ENCODE measurements at places on chromosomes 13 and 19.

GRCh38 chr19:4676955-4677731, 7.0 kb upstream of the MYDGF start:
- no peak for DNase-seq

- no peak for DNase-seq
Measured at GRCh38 chr19:16943942-16944625, 55.3 kb downstream of the F2RL3 start.

GRCh38 chr19:54333586-54334298, 5.2 kb downstream of the LILRA4 start:
- DNase-seq = no peak

DNA sequence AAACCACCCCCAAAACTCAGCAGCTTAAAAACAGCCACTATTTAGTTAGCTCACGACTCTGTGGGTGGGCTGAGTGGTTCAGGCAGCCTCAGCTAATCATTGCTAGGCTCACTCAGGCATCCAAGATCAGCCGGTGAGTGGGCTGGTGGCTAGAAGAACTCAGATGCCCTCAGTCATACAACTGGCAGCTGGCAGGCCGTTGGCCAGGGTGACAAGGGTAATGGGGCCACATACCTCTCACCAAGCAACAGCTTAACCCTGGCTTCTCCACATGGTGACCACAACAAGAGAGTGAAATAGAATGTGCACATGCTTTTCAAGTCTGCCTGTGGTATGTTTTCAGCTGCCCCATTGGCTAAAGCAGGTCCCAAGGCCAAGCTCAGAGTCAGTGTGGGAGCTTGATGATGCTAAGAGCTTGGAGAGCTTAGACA, 435.4 kb upstream of the TSHZ3 start:
- DNase-seq = no peak

DNA sequence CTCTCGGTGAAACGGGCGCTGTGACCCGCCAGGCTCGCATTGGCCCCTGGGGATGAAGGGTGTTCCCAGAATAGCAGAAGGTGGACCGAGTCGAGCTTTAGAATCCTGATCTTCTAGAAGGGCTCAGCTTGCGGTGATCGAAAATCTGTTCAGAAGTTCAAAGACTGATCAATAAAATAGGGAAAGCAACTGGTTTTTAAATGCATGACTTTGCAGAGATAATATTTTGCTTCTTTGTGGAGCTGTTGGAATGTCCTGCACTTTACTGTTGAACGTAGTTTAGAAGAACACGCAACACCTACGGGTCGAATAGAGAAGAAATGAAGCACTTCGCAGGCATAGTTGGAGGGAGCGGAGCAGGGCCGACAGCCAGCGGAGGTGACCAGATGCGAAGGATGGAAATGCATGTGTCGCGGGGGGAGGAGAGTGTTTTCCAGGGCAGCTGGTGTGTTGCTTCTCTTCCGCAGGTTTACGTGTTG, 766 bp downstream of the CEBPG start:
- DNase-seq = no peak

- DNase-seq = no peak
Measured at GRCh38 chr19:10655457-10656312, 1.5 kb downstream of the ILF3 start.

GRCh38 chr19:32317086-32317485, 28.3 kb upstream of the ZNF507 start:
- no peak for DNase-seq

DNA sequence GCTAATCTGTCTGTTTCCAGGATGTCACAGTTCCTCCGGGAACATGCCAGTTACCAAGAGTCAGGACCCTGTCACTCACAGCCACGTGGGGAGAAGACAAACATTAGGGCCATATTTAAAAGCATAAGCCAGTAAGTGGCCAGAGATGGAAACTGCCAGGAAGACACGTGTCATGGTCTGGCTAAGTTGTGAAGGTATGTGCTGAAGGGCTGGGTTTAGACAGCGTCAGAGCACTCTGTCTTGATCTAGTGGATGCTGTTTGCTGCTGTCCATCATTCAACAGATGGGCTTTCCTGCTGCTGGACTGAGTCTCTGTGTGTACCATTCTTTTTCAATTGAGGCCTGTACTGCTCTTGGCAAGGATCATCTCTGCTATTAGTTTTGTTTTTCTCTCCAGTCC, 128.6 kb downstream of the HS6ST3 start:
- DNase-seq = no peak

- DNase-seq = no peak
Measured at GRCh38 chr13:73480779-73481559, 422.2 kb downstream of the KLF5 start.

DNA sequence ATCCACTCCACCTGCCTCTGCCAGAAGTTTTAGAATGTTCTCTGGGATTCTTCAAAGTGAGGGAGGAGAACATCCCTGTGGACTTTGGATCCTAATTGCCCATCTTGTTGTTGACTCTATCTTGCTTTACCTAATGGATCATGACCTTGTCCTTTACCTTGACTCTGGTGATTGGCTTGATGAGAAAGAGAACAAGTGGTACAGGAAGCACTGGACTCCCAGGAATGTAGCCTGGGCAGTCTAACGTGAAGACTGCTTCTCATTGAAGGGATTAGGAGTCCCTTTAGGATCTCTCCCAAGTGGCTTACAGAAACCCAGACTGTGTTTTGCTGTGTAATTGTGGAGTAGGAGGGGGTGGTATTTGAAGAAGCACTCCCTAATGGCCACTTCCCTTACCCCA, 63.9 kb downstream of the SLC10A2 start:
- DNase-seq = no peak

GRCh38 chr13:24649688-24650043, 30.5 kb upstream of the ATP12A start:
- no peak for DNase-seq

DNA sequence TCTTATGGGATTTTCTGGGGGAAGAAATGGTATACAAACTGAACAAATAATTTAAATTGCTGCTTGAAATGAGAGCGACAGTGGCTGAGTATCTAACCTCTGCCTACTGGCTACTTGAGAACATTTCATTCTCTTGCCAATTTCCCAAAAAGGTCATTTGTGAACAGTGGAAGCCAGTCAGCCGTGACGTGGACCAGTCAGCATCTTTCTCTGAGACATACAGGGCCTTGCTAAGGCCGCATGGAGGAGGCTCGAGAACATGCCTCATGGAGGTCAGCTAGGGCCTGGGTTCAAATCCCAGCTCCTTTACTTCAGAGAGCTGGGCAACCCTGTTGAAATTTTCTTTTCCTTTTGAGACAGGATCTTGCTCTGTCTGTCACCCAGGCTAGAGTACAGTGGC, 20.3 kb downstream of the ZC3H4 start:
- DNase-seq = no peak

- DNase-seq = no peak
Measured at GRCh38 chr19:10189616-10190015, 5.1 kb downstream of the DNMT1 start.

GRCh38 chr13:44879452-44880058, 109.7 kb downstream of the NUFIP1 start:
- DNase-seq = no peak

- DNase-seq = no peak
Measured at GRCh38 chr13:30535046-30535445, 69.3 kb upstream of the HMGB1 start.

GRCh38 chr13:63351533-63351932, 1935.9 kb upstream of the PCDH20 start:
- no peak for DNase-seq

- DNase-seq = peak; percentile 19
Measured at GRCh38 chr13:44191504-44192171, 182.0 kb upstream of the SERP2 start.

- no peak for DNase-seq
Measured at GRCh38 chr19:9724157-9724556, 44.4 kb downstream of the ZNF846 start.

DNA sequence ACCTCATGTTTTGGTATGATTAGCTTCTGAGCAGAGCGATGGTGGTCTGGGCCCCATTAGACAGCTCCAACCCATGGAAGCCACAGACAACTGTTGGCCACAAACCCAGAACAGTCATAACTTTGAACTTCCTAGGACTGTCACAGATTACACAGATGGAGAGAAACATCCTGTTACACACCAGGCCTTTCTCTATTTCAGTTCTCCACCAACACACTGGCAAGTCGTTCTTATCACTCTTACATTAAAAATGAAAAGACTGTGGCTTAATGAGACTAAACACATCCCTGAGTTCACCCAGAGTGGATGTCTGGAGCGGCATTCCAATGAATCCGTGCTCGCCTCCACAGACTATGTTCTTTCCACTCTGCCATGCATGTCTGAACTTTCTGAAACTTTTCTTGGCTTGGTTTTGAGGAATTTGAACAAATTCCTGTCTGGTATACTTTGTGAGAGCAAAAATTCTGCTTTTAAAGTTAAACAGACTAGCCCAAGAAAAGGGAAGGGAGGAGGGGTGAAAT, 109.1 kb downstream of the NALCN start:
- DNase-seq = no peak

DNA sequence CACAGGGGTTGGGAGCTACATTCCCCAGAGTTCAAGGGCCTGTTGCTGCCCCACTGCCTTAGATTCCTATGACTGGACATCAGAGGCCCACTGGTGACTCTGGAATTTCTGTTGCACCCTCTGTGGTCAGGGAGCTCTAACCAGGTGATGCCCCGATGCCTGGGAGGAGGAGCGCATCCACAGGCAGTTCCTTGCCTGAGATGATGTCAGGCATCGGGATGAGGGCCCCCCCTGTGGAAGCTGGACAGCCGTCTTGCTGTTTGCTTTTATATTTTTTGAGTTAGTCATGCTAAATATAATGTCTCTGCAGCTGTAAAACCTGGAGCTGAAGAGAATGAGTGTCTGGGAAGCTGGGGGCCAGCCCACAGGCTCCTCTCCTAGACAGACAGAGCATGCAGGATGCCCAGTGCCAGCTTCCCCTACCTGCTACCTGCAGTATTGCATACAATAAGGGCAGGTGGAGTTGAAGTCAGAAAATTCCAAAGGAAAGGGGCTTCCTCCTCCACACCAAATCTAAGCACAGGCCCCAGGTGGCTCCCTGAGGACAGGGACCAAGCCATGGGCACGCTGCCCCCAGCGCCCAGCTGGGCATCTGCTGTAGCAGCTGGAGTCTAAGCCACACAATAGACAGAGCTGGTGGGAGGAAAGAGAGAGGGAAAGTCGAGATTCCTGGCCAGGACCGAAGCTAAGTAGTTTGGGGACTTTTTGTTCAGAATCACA, 16.2 kb downstream of the COL4A2 start:
- no peak for DNase-seq

DNA sequence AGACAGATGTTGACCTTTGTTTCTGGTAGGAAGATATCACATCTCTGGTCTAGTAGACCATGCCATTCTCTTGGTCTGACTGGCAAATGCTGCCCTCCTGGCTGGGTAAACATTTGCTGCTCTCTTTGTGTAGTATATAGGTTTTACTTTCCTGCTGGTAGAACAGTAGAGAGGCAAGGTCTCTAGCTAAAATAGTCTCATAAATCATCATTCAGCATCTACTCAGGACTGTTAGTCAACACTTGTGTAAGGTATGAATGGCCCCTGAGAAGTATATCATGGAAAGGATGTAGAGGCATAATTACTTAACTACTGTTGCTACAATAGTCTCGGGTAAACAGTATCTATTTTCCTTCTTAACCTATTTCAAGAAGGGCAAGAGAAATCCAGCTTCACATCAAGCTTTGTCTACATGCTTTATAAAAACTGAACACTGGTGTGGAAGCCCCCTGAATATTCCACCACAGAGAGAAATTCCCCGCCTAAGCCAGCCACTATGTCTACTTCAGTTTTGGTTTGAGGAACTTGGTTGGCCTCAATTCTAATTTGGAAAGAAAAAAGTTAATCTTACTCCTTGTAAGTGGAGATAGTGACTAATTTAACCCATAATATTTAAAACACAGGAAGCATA, 18.4 kb upstream of the MYCBP2 start:
- no peak for DNase-seq

- DNase-seq = no peak
Measured at GRCh38 chr19:10334588-10335351, 1.4 kb upstream of the RAVER1 start.

GRCh38 chr19:30935146-30935545, 414.1 kb downstream of the TSHZ3 start:
- no peak for DNase-seq

- DNase-seq = no peak
Measured at GRCh38 chr13:72181661-72182060, 314.7 kb upstream of the DACH1 start.

DNA sequence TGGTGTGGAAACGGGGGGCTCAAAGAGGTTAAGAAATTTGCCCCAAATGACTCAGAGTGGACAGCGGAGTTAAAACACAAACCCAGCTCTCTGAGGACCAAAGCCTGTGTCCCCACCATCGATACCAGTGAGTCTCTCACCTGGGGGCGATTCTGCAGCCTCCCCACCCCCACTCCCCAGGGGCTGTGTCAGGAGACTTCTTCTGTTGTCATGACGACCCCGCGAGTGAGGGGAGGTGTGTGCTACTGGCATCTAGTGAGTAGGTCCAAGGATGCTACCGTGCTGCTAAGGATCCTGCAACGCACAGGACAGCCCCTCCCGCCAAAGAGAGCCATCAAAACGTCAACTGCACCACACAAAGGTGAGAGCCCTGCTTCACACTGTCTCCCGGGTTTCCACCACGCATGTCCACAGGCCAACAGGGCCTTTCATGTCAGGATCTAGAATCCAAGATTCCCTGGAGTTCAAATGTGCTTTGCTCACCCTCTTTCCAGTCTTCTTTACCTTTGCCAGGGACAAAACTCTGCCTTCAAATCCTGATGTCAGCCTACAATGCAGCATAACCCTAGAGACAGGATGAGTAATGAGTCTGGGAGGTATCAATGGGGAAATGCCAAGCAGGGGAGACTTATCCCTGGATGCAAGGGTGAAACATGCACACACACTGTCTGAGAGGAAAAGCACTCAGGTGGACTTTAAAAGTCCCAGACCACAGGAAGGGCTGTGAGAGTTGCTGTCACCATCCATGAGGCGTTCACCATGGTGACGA, 3.9 kb downstream of the RANBP3 start:
- no peak for DNase-seq

DNA sequence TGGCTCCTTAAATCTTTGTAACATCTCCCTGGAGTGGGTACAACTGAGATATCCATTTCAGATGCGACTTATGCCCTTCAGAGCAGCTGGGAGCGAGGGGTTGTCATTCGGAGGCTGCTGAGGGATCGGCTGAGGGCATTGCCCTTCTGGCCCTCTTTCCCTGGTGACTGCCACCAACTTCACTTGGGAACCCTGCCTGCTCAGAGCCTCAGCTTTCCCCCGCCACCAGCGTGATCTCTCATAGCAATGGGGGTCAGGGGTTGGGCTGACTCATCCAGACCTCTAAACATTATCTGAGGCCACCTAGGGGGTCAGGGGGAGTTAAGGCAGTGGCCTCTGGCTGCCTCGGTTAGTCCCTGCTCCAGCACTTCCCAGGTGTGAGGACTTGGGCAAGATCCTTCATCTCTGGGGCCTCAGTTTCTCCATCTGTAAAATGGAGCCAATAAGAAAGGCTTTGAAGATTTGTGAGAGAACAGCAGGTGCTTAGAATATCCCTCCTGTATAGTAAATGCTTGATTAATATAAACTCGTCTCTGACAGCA, 1.1 kb downstream of the PRX start:
- DNase-seq = no peak

All from activated gamma-delta T cell treated with anti-CD3 and anti-CD28 coated beads, Interleukin-2, amount 50 U/mL, for 16 hours (primary cell).